ENCODE measurements at places on chromosomes 5 and 9.
A peak's percentile ranks its signal among the peaks of the same experiment; 100 is the strongest.

DNA sequence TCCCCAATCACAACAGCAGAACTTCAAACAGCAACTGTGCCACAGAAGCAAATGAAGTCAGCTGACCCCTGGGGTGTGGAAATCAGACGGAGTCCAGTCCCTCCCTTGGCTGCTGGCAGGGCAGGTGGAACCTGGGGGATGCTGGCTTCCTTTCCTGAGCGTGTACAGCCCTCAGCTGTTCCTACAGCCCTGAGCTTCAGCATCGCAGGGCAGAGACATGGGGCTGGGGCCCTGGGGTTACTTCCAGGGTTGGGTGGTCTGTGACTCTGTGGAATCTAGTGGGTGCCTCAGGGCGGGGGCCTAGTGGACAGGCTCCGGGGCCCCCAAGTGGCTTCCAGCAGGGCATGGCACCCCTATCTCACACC, 7.3 kb upstream of the RXRA start:
- H3K36me3 ChIP-seq = peaks cover 6% of the 10 kb centered on the region
- no peak overlapping the region for H3K4me3 ChIP-seq
- H3K4me1 ChIP-seq = peaks cover 10% of the 10 kb centered on the region
- peaks cover 2% of the 10 kb centered on the region for H3K27me3 ChIP-seq

GRCh38 chr5:94157704-94158539, 416.5 kb upstream of the POU5F2 start:
- H3K27ac ChIP-seq = no peak overlapping the region
- no peaks in the 10 kb centered on the region for H3K27me3 ChIP-seq

DNA sequence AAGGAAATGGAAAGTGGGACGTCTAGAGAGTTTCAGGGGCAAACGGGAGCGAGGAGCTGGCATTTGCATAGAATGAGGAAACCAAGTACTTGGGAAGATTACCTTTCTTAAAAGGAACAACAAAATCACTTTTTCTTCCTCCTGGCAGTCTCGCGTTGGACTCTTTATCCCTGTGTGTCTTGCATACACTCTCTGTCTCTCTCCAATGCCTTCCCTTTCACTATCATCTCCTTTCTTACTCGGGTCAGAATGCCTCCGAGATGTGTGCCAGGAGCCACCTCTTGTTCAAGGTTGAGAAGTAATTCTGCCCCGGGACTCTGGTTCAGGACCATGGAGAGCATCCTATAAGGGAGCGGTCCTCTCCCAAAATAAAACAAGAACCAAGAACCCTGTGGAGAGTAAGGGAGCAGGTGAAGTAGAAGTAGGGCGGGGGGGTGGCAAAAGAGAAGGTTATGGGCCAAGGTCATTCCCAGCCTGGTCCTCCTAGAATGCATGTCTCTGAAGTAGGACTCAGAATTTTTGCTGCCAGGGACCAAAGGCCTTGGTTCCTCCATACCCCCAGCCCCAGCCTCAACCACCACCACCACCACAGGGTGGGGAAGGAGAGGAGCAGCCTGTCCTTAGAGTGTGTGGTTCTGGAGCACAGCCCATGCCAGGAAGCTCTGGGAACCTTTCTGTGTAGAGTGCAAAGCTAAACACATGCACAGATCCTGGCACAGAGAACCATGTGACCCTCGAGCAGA, 72.1 kb upstream of the ARAP3 start:
- no peak overlapping the region for H3K4me3 ChIP-seq
- peaks cover 97% of the 10 kb centered on the region for H3K27me3 ChIP-seq
- H3K36me3 ChIP-seq = no peaks in the 10 kb centered on the region
- DNase-seq = no peak
- H3K4me1 ChIP-seq = no peaks in the 10 kb centered on the region

DNA sequence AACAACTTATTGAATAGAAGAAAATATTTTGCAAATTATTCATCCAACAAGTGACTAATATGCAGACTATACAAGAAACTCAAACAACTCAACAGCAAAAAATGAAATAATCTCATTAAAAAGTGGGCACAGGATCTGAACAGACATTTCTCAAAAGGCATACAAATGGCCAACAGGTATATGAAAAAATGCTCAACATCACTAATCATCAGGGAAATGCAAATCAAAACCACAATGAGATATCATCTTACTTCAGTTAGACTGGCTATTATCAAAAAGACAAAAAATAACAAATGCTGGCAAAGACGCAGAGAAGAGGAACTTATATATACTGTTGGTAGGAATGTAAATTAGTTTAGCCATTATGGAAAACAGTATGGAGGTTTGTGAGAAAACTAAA, 1.8 kb upstream of the AMACR start:
- H3K36me3 ChIP-seq = peaks cover 19% of the 10 kb centered on the region
- H3K27ac ChIP-seq = peak overlapping the region; percentile 85

DNA sequence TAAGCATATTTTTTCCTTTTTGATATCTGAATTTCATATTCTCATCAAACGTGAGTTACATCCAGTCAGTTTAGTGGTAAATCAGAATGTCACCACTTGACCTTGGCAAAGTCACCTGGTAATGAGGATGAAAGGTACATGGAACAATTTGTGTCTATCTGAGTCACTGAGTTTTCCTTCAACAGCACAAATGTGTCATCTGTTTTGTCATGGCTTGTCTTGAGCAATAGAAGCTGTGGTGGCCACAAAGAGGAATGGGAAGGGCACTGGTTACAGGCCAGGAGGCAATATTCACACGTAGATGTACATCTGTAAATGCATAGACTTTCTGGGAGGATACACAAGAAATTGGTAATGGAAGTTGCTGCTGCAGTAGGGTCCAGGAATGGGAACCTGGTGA, 8.4 kb upstream of the ZNF474 start:
- no peaks in the 10 kb centered on the region for H3K36me3 ChIP-seq
- DNase-seq = no peak
- no peaks in the 10 kb centered on the region for H3K27me3 ChIP-seq
- H3K4me3 ChIP-seq = no peak overlapping the region

- H3K36me3 ChIP-seq = no peaks in the 10 kb centered on the region
- no peaks in the 10 kb centered on the region for H3K27me3 ChIP-seq
- H3K4me3 ChIP-seq = no peak overlapping the region
- DNase-seq = no peak
Observed at GRCh38 chr9:17843236-17843635, 264.4 kb downstream of the SH3GL2 start.

GRCh38 chr5:1785062-1785461, 14.6 kb downstream of the MRPL36 start:
- H3K4me3 ChIP-seq = no peak overlapping the region
- no peak for DNase-seq
- peaks cover 9% of the 10 kb centered on the region for H3K4me1 ChIP-seq

- H3K36me3 ChIP-seq = peaks cover 2% of the 10 kb centered on the region
- no peak overlapping the region for H3K27ac ChIP-seq
- peaks cover 59% of the 10 kb centered on the region for H3K27me3 ChIP-seq
- no peak for DNase-seq
- no peaks in the 10 kb centered on the region for H3K4me1 ChIP-seq
Observed at GRCh38 chr9:137878146-137878941, 762 bp downstream of the CACNA1B start.

DNA sequence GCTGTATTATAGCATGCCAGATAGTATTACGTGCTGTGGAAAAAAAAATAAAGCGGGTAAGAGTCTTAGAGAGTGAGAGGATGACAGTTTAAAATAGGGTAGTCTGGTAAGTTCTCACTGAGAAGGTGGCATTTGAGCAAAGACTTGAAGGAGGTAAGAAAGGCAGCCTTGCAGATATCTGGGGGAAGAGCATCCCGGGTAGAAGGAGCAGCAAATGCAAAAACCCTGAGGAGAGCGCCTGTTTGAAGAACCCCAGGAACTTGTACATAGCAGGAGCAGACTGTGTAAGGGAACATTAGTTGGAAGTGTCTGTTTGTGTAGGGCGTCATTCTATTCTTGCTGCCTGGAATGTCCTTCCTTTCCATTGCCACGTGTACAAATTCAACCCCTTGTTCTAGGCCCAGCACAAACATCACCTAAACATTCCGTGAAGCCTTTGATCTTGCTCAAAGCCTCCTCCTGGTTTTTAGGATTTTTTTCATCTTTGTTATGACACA, 2.6 kb downstream of the AP3S1 start:
- peaks cover 47% of the 10 kb centered on the region for H3K4me1 ChIP-seq
- H3K36me3 ChIP-seq = peaks cover 14% of the 10 kb centered on the region
- peak overlapping the region; percentile 54 for H3K27ac ChIP-seq
- DNase-seq = no peak
- H3K27me3 ChIP-seq = no peaks in the 10 kb centered on the region

DNA sequence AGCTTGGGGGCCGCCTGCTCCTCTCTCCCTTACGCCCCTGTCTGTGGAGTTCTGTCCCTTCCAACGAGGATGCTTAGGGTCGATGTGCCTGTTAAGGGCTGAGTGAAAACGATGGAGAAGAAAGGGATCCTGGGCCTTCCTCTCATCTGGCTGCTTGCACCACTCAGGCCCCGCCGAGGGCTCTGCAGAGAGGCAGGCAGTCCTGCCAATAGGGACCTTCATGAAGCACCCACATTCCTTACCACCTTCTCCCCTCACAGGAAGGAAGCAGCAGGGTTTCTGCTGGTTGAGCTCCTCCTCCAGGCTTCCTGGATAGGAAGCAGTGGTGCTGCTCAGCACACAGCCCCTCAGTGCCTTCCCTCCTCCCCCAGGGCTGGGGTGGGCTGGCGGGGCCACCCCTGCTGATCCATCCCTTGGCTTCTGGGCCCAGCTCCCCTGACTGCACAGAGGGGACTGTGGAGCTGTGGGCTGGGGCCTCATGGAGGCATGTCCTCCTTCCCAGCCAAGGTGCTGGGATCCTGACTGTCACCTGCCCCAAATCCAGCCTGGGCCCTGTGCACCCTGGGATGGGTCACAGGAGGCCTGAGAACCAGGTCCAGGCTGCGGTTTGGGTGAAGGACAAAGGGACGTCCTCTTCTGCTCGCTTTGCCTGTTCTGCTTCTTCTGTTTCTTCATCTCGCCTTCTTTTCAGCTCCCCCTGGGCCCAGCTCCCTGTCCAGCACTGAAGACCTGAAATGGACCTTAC, 50.5 kb downstream of the AHRR start:
- no peaks in the 10 kb centered on the region for H3K36me3 ChIP-seq
- H3K27me3 ChIP-seq = peaks cover 56% of the 10 kb centered on the region
- H3K4me3 ChIP-seq = no peak overlapping the region
- peak; percentile 5 for DNase-seq
- H3K27ac ChIP-seq = no peak overlapping the region

DNA sequence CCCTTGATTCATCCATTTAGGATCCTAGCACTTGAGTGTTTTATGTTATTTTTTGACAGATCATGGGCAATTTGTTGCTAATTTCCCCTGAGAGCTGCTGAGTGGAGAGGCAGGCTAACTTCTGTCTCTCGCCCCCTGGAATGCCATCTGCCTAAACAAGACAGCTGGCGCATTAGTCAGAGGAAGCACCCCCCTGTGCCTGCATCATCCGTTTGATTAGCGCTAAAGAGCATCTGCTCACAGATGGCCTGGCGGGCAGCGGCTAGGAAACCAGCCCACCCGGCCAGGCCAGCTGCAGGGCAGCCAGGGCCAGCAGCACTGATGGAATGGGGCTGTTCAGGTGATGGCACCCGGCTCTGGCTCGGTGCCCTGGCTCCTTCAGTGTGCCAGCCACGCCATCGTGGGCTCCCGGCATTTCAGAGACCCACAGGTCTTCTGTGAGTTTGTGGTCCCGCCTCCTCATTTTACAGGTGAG, 22.9 kb upstream of the ASS1 start:
- H3K4me3 ChIP-seq = no peak overlapping the region
- DNase-seq = no peak
- no peaks in the 10 kb centered on the region for H3K36me3 ChIP-seq
- H3K4me1 ChIP-seq = no peaks in the 10 kb centered on the region

- H3K27me3 ChIP-seq = no peaks in the 10 kb centered on the region
- no peak overlapping the region for H3K27ac ChIP-seq
- no peak overlapping the region for H3K4me3 ChIP-seq
- DNase-seq = no peak
Observed at GRCh38 chr5:44266882-44267576, 122.2 kb downstream of the FGF10 start.

DNA sequence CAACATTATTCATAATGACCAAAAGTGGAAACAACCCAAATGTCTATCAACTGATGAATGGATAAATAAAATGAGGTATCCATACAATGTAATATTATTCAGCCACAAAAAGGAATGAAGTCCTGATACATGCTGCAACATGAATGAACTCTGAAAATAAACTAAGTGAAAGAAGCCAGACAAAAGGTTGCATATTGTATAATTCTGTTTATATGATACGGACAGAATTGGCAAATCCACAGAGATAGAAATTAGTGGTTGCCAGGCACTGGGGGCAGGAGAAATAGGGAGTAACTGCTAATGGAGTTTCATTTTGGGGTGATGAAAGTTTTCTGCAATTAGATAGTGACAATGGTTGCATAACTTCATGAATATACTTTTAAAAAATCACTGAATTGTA, 47.0 kb downstream of the KIF24 start:
- no peak overlapping the region for H3K4me3 ChIP-seq
- H3K27me3 ChIP-seq = no peaks in the 10 kb centered on the region
- no peak for DNase-seq
- H3K27ac ChIP-seq = no peak overlapping the region

DNA sequence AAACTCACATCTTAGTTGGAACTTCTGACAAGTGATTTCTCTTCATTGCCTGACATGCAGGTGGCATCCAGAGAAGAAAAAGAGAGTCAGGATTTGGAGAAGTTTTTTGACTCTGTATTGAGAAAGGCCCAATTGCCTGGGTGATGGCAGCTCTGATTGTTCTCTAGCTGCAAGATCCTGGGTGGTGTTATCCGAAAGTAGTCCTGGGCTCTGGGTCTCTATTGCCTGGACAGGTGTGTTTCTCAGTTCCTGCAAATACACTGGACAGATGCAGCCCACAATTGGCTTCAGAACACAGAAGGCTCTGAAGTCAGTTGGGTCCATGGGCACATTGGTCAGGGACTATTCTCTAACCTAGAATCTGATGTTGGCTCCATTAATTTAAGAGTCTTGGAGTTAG, 67.4 kb downstream of the RGS3 start:
- no peak overlapping the region for H3K27ac ChIP-seq
- H3K27me3 ChIP-seq = no peaks in the 10 kb centered on the region

GRCh38 chr9:85995599-85995998, 54.7 kb downstream of the NAA35 start:
- no peak overlapping the region for H3K4me3 ChIP-seq
- H3K4me1 ChIP-seq = peaks cover 15% of the 10 kb centered on the region
- no peaks in the 10 kb centered on the region for H3K27me3 ChIP-seq
- H3K27ac ChIP-seq = no peak overlapping the region

GRCh38 chr9:80175286-80176150, 603.8 kb downstream of the TLE4 start:
- no peaks in the 10 kb centered on the region for H3K27me3 ChIP-seq
- H3K4me3 ChIP-seq = no peak overlapping the region
- no peak overlapping the region for H3K27ac ChIP-seq
- DNase-seq = no peak
- H3K36me3 ChIP-seq = no peaks in the 10 kb centered on the region
- H3K4me1 ChIP-seq = no peaks in the 10 kb centered on the region

DNA sequence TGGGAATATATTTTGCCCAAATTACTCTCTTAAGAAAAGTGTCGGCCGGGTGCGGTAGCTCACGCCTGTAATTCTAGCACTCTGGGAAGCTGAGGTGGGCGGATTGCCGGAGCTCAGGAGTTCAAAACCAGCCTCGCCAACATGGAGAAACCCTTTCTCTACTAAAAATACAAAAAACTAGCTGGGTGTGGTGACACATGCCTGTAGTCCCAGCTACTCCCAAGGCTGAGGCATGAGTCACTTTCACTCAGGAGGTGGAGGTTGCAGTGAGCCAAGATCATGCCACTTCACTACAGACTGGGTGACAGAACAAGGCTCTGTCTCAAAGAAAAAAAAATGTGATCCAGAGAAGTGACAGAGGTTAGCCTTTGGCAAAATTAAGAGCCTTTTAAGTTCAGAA, 26.4 kb upstream of the TMEM171 start:
- peaks cover 12% of the 10 kb centered on the region for H3K4me1 ChIP-seq
- H3K4me3 ChIP-seq = no peak overlapping the region
- DNase-seq = no peak
- no peak overlapping the region for H3K27ac ChIP-seq
